ENCODE measurements at places on chromosomes 4 and X.
A peak's percentile ranks its signal among the peaks of the same experiment; 100 is the strongest.

GRCh38 chr4:71026086-71026485 is 32.6 kb downstream of the DCK start:
- DNase-seq = no peak

DNA sequence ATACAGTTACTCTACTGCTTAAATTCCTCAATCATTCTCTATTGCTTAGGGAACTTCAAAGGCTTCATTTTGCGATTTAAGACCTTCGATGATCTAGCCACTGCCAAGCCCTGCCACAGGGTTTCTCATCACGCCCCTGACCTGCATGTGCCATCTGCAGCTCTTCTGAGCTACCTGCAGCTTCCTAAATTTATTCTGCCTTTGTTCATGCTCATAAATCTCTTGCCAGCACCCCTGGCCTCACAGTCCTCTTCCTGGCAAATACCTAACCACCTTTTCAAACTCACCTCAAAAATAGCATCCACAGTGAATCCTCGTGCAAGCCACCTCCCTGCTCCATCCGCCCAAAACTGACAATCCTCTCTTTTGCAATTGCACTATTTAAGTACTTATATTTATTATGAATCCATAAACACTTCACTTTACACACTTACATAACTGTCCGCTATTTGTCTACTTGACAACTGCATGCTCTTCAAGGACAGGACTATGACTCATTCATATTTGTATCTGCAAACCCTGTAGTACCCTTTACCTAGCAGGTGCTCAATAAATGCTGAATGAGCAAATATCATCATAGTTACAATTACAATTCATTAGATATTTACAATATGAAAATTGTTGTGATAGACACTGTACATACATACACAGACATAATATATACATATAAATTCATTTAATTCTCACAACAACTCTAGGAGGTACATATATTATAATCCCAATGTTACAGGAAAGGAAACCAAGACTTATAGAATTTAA is 280.0 kb upstream of the RASGEF1B start:
- no peak for DNase-seq

DNA sequence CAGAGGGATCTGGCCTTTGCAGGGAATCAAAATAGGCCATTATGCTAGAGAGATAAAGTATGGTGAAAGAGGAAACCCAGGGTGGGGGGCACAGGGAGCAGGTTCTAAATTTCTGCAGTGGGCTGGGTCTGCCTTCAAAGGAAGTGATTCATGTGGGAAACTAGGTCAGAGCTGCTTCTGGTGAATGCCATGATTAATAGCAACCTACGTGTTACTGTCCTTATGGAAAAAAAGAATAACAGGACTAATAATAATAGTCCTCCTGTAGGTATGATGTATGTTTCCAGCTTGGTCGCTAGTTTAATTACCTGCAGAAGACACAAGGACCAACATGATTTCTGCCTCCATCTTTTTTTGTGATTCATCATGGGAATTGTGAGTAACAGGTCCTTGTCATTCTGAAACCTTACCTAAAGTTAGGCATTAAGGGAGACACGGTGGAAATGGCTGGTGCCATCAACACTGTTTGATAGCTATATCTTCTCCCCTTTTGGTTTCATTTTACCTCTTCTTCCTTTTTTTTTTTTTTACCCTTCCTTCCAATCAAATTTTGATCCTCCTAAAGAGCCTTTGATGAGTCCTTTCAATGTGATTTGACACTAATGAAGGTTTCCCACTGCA is 180.4 kb downstream of the CPEB2 start:
- no peak for DNase-seq

GRCh38 chr4:102500696-102501446 is at the start of gene NFKB1:
TSS of gene NFKB1 (plus strand) at chr4:102501359. CDS start at chr4:102525519, 24,160 bp downstream.
- DNase-seq = peak; percentile 60

DNA sequence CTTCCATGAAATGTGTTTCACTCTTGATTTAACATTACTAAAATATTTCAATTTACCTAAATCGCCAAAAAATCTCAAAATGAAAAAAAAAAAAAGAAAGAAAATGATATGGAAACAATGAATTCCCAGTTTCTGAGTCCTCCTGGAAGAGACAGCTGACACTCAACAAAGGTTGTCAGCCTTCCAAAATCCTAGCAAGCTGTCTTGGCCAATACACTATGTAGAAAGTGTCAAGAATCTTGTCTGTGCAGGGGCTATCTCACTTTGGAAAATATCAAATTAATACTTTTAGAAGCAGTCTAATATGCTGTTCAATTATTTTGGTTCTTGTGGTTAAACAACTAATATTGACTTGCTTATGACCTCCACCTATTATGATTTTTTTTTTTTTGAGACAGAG is 8.7 kb downstream of the DKK2 start:
- DNase-seq = no peak

- no peak for DNase-seq
Observed at GRCh38 chr4:156949373-156949814, 22.2 kb downstream of the PDGFC start.

GRCh38 chrX:129939986-129940385 is 34.0 kb downstream of the UTP14A start:
- no peak for DNase-seq

- DNase-seq = no peak
Observed at GRCh38 chr4:138007572-138007971, 234.6 kb downstream of the SLC7A11 start.

DNA sequence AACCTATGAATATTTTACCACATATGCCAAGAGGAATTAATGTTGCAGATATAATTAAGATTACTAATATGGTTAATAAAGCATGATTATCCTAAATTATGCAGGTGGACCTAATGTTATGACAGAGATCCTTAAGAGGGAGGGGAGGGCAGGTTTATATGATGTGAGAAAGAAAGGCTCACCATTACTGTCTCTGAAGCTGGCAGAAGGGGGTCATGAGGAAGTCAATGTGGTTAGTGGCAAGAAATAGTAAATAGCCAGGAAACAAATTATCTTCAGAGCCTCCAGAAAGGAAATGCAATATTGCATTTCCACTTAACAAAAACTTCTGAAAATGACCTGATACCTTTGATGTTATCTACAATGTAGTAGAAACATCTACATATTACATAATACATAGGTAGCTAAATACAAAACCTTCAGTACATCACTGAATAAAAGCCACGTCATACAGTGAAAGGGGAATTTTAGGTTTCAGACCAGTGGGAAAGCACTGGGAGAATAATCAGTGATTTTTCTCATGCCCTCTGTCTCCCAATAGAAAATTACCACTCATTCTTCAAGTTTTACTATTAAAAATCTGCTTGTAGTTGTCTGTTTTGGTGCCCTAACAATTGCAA is 609.2 kb downstream of the SPOCK3 start:
- DNase-seq = no peak

GRCh38 chr4:89022426-89023128 is 34.4 kb downstream of the FAM13A start:
- no peak for DNase-seq
